ENCODE measurements at places on chromosomes 7 and 10.
A peak's percentile ranks its signal among the peaks of the same experiment; 100 is the strongest.

DNA sequence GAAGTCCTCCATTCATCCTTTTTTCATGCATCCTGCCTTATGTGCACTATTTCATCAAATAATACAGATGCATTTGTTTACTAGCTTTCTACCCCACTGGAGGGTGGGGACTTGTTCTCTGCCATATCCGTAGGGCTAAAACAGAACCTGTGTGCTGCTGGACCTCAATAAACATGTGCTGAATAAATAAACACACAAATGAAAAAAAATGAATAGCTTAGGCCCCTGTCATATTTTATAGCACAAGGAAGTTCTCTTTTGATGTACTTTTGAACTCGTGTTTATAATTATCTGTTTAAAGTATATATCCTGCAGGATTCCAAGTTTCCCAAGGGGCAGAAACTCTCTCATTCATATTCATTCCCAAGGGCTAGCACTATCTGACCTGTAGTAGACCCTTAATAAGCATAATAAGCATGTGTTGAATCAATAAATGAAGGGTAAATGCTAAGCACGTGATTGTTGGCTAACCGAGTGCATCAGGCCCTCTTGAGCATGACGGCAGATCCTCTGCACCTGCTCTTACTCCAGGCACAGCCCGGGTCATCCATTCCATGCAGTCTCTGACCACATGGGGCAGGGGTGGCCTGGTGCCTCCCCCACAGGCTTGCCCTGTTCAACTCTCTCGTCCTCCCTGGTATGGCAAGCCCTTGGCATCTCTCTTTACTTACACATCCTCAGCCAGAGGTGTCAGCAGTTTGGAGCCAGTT lies 474.1 kb upstream of the ZMIZ1 start:
- no peak for DNase-seq

DNA sequence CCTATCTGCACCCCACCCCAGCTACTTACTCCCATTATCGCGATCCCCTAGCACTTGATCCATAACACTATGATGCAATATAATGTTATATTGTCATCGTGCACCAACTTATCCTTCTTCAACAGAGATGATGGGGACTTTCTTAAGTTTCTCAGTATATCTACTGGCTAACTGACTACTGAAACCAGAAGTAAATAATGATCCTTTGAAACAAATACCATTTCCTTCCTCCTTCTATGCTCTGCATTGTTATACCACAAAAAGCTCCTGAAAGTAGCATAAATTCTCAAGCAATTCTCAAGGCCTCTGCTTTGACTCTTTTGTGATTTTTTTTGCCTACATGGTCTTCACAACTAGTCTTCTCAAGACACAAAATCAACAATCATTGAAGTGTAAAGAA lies 68.9 kb downstream of the HTR7 start:
- no peak for DNase-seq

- DNase-seq = no peak
Measured at GRCh38 chr10:43166880-43167497, 28.7 kb downstream of the CSGALNACT2 start.

DNA sequence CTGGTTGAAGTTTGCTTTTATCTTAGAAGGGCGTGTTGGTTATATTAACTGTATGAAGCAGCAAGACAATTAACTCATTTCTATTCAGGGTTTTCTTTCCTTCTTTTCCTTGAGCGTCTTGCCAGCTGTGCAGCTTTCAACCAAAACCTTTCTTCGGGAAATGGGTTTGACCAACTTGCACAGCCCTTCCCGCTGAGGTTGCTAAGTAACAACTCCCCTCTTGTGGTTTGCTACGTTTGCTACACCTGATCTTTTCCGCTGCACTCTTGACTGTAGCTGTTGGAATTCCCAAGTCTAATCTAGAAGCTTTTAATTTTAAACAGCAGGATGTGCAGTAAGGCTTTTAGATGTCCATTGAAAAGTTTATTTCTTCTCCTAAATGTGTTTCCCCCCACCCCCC lies 116.9 kb downstream of the CDCA7L start:
- DNase-seq = no peak

GRCh38 chr10:47036771-47037170 lies 125.5 kb downstream of the PTPN20 start:
- no peak for DNase-seq

GRCh38 chr10:98323221-98324164 lies 55.5 kb upstream of the LOXL4 start:
- DNase-seq = peak; percentile 73

DNA sequence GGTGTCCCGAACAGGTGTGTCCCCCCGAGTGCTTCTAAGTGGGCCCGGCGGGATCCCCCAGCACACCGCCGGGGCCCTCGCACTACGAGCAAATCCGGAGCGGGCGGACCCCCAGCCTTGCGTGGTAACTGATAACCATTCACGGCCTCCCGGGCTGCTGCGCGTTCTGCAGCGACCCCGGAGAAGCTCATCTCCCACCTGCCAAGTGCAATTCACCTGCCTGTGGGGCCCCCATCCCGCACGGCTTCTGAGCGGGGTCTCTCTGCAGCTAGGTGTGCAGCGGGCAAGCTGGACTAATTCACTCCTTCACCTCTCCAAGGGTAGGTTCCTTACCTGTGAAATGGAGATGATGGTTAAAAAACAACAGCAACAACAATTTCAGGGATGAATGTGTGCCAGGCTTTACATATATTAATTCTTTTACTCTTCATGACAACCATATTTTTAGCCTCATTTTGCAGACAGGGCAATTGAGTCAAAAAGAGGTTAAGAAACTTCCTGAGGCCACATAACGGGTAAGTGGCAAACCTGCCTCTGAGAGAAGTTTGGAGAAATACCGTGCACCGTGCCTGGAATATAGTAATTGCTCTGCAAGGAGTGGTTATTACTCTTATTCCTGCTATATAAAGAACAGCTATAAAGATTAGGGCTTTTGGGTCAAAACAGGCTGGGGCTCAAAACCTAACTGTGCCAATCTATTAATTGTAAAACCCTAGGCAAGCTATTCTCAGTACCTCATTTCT lies 652 bp upstream of the PODXL start:
- DNase-seq = no peak

DNA sequence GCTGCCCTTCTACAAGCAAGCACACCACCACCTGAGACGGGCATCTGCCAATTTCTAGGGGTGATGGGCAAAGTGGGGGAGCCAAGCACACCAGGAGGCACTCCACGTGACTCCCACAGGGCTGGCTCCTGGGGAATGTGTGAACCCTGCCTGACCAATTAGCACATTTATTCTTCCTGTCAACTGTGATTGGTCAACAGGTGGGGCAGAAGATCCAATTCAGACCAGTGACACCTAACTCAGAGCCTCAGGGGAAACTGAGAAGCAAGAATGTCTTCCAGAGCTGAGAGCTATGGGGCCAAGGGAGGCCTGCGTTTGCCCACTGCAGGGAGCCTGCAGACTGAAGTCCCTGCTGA lies 15.4 kb downstream of the TMEM273 start:
- no peak for DNase-seq

DNA sequence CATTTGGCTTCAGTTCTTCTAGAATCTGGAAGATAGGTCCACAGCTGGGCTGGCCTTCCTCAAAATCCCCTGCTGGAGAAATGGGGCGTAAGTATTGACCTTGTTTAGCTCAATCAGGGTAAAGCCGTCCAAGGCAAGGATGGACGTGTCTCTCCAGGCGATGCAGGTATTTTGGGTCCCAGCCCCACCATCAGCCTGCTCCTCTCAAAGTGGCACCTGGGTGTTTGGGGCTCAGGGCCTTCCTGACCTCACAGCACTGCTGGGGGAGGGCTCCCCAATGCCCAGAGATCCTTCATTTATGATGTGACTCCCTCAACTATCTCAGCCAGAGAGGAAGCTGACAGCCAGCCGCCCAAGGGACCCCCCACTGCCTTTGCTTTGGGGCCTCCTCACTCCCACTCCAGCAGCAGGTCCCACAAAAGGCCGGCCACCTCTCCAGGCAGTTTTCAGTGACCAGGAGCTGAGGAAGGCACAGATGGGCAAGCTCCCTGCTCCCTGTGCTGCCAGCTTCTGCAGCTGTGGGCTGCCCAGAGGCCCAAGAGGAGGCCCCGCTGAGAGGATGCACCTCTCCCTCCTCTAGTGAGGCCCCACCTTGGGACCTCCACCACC lies 140.0 kb upstream of the TCERG1L start:
- DNase-seq = no peak

DNA sequence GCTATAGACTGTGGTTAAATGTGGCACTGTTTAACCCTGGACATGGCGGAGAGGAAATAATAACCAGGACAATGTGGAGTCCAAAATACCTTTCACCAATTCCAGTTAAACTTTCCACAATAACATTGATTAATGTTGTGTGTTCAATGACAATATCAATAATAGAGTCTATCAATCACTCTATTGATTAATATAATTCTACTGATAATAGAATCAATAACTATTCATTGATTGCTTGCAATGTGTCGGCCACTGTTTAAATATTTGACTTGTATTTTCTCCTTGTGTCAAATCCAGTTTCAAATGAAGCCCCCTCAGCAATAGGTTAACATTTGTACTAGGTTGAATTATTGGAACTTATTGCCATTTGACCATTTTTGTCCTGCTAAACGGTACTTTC lies 187.0 kb downstream of the PTPN20 start:
- DNase-seq = no peak

GRCh38 chr7:157080111-157080730 lies 58.5 kb upstream of the UBE3C start:
- DNase-seq = no peak

- no peak for DNase-seq
Measured at GRCh38 chr10:69733791-69734261, 67.9 kb upstream of the COL13A1 start.

DNA sequence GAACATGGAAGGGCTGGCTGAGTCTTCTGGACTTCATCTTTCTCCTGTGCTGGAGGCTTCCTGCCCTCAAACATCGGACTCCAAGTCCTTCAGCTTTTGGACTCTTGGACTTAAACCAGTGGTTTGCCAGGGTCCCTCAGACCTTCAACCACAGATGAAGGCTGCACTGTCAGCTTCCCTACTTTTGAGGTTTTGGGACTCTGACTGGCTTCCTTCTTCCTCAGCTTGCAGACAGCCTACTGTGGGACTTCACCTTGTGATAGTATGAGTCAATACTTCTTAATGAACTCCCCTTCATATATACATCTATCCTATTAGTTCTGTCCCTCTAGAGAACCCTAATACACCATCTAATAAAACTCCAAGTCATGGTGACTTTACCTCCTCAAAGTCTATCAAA lies 4.0 kb upstream of the CLEC5A start:
- no peak for DNase-seq
